GM06990 (cell line): ENCODE measurements at places on chromosomes 11 and 22.

- DNase-seq, result peak; percentile 53
Observed at GRCh38 chr22:22210375-22210774, 34.2 kb upstream of the VPREB1 start.

GRCh38 chr11:126156814-126157213 lies 54.6 kb downstream of the RPUSD4 start:
- DNase-seq, result no peak

GRCh38 chr11:1870326-1870696 lies 17.4 kb downstream of the LSP1 start:
- no peak for DNase-seq

DNA sequence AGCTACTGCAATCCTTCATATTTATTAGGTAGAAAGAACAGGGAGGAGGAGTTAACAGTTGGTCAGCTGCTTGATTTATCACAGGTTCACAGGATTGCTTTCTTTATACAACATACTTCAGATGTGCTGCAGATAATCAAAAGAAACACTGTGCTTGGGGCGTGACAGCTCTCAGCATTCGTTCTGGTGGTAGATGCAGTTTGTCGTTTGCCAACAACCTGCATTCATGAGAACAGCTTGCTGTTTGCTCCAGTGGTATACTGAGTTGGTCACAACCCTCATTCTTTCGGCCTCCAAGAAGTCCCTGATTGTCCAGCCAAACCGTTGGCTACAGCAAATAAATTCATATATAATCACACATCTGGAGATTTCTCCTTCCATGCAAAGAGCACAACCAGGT lies 120.5 kb downstream of the ZNF280B start:
- no peak for DNase-seq

GRCh38 chr22:47294576-47294975 lies 532.1 kb downstream of the TBC1D22A start:
- DNase-seq, result no peak

GRCh38 chr11:11072067-11072466 lies 214.2 kb upstream of the ZBED5 start:
- DNase-seq, result no peak

GRCh38 chr11:36453678-36454077 lies 56.4 kb downstream of the TRAF6 start:
- no peak for DNase-seq

GRCh38 chr11:116170526-116171120 lies 602.2 kb downstream of the BUD13 start:
- no peak for DNase-seq
